ENCODE measurements at places on chromosomes 13 and 19. TPM values are rescaled to one million over a fixed set of nuclear protein-coding genes. Genes with fewer than 3 reads are reported as not detected.

RFPL4AL1 gene
- total RNA-seq = not detected

IL4I1 gene
- total RNA-seq = 0.88 TPM

PLEKHF1 gene
- 8.6 TPM for total RNA-seq

PALM gene
- 17.2 TPM for total RNA-seq

KCNN1 gene
- 0.95 TPM for total RNA-seq

ADGRE1 gene
- total RNA-seq = 5.4 TPM

ZNF333 gene
- 1.2 TPM for total RNA-seq

ZNF723 gene
- total RNA-seq = not detected

PRKCSH gene
- total RNA-seq = 252 TPM

SOX1 gene
- total RNA-seq = not detected
